ENCODE measurements at places on chromosomes 2 and 18.

DNA sequence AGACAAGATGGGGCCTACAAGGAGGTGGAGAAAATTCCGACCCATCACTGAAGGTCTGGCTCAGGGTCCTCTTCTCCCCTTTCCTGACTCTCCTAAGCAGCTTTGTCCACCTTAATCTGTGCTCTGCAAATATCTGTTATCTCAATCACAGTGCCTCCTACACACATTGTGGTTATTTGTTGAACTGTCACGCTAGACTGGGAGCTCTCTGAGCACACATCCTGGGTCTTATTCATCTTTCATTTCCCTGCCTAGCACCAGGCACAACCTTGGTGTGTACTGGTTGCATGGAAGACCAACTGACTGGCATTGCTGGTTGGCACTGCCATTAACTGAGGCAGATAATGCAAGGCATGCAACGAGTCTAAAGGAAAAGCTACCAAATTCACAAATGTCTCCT, 122.9 kb upstream of the ST6GAL2 start:
- no peak for DNase-seq

GRCh38 chr2:164694275-164694695, 73.0 kb upstream of the GRB14 start:
- no peak for DNase-seq

DNA sequence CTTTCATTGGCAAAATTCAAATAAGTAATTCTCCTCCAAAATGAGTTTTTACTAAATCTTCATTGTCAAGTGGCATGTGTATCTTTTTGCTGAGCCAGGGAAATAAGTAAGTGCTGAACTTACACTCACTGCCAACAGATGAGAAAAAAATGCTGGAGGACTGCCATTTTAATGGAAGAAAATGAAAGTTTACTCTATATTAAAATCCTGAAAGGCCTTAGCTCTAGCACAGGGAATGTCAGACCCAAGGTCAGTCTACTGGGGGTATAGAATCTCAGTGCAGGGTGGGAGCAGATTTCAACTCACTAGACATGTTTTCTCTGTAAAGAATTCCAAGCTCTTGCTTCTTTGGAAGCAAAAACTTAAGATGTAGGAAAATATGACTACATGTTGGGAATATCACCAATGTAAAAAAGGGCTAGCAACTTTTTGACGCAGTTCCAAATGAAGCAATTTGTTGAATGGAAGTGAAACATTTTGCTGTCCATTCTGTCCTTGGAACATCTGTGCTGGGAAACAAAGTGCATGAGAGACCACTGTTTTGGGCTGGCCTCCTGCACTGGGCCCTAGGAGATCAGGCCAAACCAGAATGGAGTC, 127.0 kb downstream of the ST6GAL2 start:
- DNase-seq, result peak; percentile 45

- DNase-seq, result peak; percentile 81
Measured at GRCh38 chr2:207143215-207144172, 22.3 kb downstream of the KLF7 start.

DNA sequence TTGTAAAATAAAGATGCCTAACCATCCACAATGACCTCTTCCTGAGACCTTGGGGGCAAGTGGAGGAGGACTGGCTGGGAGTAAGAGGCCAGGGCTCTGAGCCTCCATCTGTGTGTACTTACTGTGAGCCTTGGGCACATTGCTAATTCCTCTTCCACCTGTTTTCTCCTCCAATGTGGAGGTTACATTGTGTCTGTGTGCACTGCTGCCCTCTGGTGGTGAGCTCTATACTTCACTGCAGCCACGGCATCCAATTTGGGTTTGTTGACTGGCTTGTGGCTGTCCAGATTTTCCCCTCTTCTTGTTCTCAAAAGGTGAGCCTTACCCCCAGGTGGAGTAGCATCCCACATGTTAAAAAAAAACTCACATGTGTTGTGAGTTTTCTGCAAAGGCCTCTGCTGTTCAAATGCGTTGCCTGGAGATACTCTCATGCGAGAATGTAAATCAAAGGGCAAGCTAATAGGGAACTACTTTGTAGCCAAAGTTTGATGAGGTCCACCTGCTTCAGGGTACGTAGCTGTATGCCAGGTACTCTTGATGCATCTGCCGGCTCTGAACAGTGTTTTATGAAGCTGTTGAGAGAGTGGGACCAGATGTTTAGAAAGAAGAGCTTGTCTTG, 80.8 kb downstream of the APOB start:
- peak; percentile 75 for DNase-seq

DNA sequence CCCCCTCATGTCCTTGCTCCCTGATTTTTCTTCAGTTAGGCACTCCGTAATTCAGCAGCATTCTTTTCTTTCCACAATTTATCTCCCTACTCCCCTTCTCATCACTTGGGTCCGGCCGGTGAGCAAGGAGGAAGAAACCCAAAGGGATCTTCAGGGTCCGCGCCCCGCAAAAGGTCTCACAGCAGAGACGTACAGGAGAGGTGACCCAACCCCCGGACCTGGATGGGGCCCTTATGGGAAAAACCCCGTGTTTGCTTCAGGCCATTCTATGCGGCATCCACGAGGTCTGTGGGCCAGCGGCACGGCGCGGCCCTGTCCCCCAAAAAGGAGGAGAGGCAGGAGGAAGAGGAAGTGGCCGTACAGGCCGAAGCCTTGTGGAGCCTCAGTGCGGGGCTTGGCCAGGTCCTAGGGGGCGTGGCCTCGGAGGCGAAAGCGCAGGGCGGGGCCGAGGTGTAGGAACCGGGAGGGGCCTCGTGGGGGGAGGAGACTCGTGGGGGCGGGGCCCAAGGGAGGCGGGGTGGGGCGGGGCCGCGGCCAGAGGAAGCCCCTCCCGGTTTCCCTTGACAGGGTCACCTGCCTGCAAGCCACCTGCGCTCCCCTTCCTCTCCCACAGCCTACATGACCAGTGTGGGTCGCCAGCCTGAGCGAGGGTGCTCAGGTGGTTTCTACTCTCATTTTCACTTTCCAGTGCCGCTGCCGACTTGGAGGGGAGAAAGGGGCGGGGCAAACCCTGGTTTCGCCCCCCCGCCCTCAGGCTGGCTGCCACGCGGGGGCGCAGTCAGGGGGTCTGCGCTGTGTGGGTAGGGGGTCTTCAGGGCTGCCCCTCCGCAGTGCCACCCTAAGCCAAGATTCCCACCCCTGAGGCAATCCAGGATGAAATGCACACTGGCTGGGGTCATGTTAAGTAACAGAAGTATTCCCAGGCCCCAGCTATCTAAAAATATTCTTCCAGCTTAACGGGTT, 156.4 kb upstream of the XPO1 start:
- peak; percentile 95 for DNase-seq

- DNase-seq, result no peak
Measured at GRCh38 chr2:138123741-138124140, 159.5 kb downstream of the HNMT start.

DNA sequence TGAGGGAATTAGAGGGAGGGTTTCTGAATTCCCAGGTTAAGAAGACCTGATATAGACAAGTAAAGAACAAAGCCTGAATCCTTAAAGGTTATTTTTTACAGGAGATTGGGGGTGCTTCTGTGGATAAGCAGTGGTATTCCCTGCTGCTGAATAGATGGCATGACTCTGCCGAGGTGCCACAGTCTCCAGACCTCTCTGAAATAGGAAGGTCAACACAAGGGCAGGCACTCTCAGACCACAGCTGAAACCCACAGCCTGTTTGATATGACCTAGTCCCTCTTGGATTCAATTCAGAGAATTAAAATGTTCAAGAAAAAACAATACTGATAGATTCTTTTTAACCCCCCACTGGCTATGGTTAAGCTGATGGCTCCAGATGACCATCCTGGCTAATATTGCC, 259.3 kb downstream of the PTGR3 start:
- no peak for DNase-seq

DNA sequence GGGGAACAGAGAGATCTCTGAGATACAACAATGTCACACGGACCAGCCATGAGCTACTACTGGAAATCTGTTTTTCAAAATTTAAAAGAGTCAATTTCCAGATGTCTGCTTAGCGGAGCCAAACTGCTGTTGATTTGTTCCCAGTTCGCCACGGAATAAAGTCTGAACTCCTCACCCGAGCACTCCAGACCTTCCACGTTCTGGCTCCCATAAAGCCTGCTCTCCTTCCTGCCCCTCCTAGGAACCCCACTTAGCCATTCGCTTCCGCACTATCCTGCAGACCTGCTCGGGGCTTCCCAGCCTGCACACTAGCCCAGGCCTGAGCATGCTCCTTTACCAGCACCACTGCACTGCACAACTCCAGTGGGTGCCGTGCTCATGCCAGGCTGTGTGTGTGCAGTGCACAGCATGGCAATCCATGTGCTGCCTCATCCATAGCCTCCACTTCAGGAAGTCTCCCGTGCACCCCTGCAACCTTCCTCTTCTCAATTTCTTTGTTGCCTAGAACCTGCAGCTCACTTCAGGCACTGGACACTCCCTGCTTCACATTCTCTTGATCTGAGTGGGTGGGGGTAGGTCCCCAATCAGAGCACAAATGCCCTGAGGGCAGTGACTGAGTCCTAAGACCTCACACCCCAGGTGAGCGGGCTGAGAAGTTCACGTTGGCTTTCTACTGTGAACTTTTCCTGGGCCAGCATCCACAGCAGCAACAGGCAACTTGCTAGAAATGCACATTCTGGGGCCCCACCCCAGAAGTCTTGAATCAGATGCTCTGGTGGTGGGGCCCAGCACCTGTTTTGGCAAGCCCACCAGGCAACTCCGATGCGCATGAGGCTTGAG, 53.7 kb downstream of the ZBTB7C start:
- peak; percentile 64 for DNase-seq

DNA sequence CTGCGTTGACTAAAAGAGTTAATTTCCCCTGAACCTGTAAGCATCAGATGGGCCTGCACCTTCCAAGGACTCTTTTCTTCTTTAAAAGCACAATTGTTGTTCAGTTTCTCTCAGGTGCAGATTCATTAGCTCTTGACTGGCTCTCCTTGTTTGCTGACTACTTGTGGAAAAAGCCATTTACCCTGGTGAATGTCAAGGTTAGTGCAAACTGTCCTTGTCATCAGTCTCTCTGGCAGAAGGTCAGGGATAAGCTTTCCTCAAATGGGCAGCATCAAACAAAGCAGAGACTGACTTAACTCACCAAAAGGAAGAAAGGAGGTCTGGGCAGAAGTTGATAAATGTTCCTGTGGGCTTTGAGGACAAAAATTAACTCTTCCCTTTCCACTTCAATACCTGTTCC, 922.7 kb downstream of the BCL11A start:
- DNase-seq, result no peak

DNA sequence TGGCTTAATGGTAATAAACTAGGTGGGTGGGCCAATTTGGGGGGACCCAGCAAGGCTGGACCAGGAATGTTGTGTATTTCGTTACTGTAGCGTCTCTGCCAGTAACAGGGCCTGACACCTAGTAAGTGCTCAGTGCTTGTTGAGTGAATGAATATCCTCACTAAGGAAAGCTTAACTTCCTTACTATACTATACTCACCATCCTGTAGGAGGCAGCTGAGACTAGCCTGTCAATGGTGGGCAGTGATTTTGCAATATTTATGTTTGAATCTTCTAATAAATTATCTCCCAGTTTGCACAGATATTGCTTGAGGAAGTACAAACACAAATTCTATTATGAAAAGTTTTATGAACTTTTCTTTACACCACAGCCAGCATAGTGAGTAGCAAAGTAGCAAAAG, 370.7 kb upstream of the SYT4 start:
- DNase-seq, result no peak

GRCh38 chr2:146952696-146953095, 892.1 kb upstream of the ACVR2A start:
- DNase-seq, result no peak

- no peak for DNase-seq
Measured at GRCh38 chr2:176751314-176752227, 461.0 kb upstream of the HNRNPA3 start.

Data from femur (tissue), 1 donor.